Stimulated activated CD8-positive, alpha-beta memory T cell treated with anti-CD3 and anti-CD28 coated beads, Interleukin-4, amount 100 ng/mL, for 4 hours (primary cell): ENCODE measurements at places on chromosomes 13 and 19.

DNA sequence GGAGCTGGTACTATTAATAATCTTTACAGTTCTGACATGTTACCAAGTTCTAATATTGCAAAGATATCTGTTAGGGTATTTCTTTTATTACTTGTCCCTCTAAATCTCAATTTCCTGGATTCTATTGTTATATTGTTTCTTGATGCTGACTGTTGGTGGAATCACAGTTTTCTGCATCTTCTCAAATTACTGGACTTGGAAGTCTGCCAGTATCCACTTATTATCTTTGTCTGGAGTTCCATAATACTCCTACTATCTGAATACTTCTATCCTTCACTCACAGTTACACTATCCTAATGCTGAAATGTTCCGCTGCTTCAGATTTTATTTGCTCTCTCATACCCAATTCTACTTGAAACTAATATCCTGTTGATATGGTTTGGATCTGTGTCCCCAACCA lies 1985.7 kb upstream of the PRR20A start:
- DNase-seq: no peak

DNA sequence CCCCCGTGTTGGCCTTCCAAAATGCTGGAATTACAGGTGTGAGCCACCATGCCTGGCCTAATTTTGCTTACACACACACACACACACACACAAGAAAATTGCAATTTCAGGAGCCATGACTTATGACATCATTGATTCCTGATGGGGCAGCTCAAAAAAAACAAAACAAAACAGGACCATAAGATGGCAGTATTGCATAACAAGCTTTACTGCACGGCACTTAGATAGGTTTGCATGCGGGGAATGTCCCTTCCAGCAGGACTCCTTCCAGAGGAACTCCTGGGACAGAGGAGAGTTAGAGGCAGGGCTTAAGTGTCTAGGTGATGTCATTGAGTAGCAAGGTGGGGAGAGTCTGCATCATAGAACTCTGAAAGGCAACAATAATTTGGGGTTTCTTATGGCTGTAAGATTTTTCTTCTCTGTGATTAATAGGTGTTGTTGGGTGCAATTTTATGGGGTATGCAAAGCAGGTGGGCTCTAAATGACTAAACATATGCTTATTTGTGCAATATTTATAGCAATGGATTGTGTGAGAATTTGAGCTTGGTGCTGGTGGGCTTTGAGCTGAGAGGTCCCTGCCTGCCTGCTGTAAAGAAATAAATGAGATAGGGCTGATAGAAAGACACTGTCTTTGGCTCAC lies 9.0 kb upstream of the ACSBG2 start:
- DNase-seq: no peak

DNA sequence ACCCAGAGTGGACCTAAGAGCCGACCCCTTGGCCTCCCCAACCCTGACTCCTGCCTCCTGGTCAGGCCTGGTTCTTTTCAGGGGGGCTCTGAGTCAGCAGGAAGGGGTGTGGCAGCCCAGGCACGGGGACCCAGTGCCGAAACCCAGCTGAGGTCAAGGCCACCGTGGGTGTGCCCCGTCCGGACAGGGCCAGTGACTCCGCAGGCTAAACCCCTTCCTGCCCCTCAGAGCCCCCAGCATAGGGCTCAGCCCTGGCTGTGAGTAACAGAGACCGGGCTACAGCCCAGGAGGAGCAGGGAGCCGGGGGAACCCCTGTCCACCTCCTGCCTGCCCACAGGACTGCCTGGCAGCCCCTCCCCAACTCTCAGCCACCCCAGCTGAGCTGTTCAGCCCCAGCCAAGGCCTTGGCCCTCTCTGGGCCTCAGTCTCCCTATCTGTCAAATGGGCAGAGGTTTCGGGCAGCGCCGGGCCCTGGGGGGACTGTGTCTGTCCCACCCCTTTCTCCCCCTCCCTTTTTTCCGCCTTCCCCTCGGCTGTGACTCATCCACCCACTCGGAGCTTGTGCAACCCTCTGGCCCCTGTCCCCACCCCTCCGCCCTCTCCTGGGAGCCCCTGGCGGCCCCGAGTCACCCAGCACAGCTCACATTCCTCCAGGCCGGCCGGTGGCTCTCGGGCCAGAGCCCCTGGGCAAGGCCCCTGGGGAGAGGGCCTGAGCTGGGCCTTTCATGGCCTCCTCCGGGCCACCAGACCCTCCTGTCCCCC lies 8.6 kb downstream of the ZBTB7A start:
- peak; percentile 42 for DNase-seq

- DNase-seq: no peak
Measured at GRCh38 chr19:2043251-2043641, 7.8 kb downstream of the MKNK2 start.
